ENCODE measurements at places on chromosomes 6 and 20. TPM values are rescaled to one million over a fixed set of nuclear protein-coding genes. Genes with fewer than 3 reads are reported as not detected.

- DNase-seq = no peak
Measured at GRCh38 chr6:149961728-149962425, 1.9 kb upstream of the ULBP1 start.

- DNase-seq = no peak
Measured at GRCh38 chr20:9374480-9374879, 139.9 kb upstream of the LAMP5 start.

DNA sequence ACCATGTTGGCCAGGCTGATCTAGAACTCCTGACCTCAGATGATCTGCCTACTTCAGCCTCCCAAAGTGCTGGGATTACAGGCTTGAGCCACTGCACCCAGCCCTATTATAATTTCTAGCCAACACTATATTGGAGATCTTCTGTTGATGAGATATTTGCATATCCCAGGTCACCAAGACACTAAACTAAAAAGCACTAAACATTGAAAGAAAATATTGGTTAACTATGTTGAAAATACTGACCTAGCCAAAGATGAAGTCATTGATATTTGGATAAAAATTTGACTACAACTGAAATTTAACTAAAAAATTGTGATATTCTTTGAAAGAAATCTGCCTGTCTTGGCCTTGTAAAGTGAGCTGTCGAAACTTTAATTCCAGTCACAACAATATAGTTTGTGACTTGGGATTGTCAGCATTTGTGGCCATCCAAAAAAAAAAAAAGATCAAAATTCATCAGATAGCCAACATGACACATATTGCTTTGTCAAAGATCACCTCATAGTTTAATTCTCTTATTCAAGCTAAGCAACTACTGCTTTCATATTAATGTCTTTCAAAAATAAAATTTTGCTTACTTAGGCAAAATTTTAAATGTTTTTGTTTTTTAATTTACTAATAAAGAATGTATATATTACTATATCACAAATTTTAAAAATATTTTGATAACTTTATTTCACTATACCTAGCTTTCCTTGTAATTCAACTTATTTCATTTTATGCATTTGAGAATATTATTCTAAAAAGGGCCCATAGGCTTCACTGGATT lies 6.3 kb upstream of the NT5E start:
- DNase-seq = no peak

- peak; percentile 39 for DNase-seq
Measured at GRCh38 chr6:87701344-87701675, 723 bp downstream of the AKIRIN2 start.

DNA sequence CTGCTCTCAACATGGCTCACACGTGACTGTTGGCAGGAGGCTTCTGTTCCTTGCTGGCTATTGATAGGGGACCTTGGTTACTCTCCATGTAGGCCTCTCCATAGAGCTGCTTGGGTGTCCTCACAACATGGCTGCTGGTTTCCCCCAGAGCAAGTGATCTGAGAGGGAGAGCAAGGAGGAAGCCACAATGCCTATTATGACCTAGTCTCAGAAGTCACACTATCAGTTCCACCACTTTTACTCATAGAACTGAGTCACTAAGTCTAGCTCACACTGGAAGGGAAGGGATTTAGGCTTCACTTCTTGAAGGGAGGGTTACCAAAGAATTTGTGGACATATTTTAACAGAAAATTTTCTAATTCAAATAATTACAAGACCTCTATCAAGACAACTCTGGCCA lies 8.7 kb upstream of the NOP56 start:
- no peak for DNase-seq

GRCh38 chr6:33288141-33288920 lies 708 bp downstream of the WDR46 start:
- no peak for DNase-seq

GRCh38 chr6:38307740-38308139 lies 332.0 kb downstream of the BTBD9 start:
- DNase-seq = no peak

DNA sequence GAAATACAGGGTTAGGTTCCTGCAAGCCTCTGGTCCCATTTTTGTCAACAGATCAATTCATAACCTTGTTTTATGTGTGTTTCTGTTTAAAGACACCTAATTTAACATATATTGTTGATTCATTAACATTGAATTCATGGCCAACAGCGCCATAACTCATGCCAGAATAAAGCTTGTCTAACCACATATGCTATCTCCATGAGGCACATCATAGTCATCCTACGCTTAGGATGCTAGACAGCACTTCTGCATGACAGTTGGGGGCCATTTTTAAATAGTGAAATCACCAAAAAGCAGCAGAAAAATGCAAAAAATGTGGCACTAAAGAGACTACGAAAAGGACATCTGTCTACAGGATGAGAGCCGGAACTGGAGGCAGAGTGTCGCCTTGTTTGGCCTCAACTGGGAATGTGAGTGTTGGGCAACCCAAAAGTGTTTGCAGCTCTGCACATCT lies 37.9 kb downstream of the TRAM2 start:
- no peak for DNase-seq

DNA sequence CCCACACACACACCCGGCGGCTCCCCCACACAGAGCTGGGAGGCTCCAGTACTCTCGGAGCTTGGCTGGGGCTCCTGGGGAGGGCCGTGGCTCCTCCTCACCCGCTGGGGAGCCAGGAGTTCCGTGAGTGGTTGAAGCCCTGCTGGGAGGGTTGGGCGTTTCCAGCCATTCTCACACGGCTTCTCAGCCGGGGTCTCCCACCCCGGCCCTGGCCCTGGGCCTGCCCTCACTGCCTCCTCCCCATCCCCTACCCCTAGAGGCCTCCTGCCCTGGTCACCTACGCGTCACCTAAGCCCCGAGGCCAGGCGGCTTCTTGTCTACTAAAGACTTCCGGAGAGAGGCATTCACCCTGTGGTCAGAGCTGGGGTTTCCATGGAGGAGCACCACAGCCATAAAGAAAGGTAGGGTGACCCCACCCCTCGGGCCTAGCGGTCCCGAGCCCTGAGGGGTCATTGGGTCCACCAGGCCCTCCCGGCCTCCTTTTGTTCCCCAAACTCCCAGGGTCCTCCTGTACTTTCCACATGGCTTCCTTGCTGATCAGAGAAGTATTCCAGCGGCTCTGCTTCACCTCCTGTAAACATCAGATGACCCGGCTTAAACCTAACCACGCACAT lies 99.3 kb downstream of the TTLL2 start:
- DNase-seq = no peak

- no peak for DNase-seq
Measured at GRCh38 chr6:20830576-20830975, 296.3 kb downstream of the CDKAL1 start.

DNA sequence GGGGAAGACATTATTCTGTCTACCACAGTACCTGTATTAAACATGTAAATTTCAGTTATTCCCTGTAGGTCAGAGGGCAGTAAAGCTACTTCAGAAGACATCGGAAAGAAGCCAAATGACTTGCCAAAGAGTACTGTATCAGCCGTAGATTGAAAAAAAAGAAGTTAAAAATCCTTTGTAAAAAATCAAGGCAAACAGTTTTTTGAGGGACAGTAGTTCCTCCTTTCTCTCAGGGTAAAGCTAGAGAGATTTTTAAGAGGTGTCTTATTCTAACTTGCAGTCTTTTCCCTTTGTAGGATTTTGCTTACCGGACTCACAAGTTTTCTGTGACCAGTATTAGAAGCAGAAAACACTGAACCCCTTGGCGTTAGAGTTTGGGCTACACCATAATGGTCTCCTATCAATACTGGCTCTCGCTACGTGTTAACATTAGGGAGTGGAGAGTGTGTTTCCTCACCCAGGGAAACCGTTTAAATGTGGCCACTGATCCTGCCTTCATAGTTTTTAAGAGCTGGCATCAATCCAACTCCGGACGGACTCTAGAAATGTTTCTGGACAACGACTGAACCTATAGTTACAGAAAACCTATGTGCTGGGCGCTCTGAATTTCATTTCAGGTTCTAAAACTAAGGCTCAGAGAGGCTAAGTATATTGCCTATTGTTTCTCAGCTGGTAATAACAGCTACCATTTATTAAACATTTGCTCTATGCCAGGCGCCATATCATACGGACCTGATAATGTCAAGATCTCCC lies 1.3 kb upstream of the ASXL1 start:
- DNase-seq = peak; percentile 32

Gene TINAG
- 45.2 TPM for total RNA-seq

Gene DACT2
- 2.0 TPM for total RNA-seq

Gene NRN1
- 1.6 TPM for total RNA-seq

Gene BACH2
- 1.2 TPM for total RNA-seq

Gene FERMT1
- 83.9 TPM for total RNA-seq

Gene FILIP1
- 0.57 TPM for total RNA-seq

Measured in colonic mucosa (tissue), 4 donors.